Activated naive CD8-positive, alpha-beta T cell treated with anti-CD3 and anti-CD28 coated beads, Interleukin-2, amount 10 ng/mL, durations not matched to agents 7 days and 5 days (primary cell): ENCODE measurements at places on chromosomes 1 and 21. TPM values are rescaled to one million over a fixed set of nuclear protein-coding genes. Genes with fewer than 3 reads are reported as not detected.

- peaks cover 17% of the 10 kb centered on the region for H3K4me1 ChIP-seq
- no peaks in the 10 kb centered on the region for H3K36me3 ChIP-seq
- H3K27me3 ChIP-seq: no peaks in the 10 kb centered on the region
- H3K4me3 ChIP-seq: no peak overlapping the region
- no peak for DNase-seq
Measured at GRCh38 chr1:107926436-107927080, 38.4 kb downstream of the VAV3 start.

- H3K27me3 ChIP-seq: peaks cover 6% of the 10 kb centered on the region
- no peaks in the 10 kb centered on the region for H3K36me3 ChIP-seq
- DNase-seq: no peak
Measured at GRCh38 chr1:14809191-14809981, 210.9 kb downstream of the KAZN start.

The ZNHIT6 gene
- total RNA-seq: 18.4 TPM

The TRAF3IP3 gene
- 392 TPM for total RNA-seq

The RNU1-2 gene
- 3,257 TPM for total RNA-seq

GRCh38 chr1:76377247-76377646, 302.7 kb downstream of the ST6GALNAC3 start:
- H3K27ac ChIP-seq: no peak overlapping the region
- no peaks in the 10 kb centered on the region for H3K36me3 ChIP-seq
- H3K4me3 ChIP-seq: no peak overlapping the region
- DNase-seq: no peak
- no peaks in the 10 kb centered on the region for H3K27me3 ChIP-seq

The SPATA21 gene
- total RNA-seq: not detected

GRCh38 chr1:22263359-22263758, 120.5 kb upstream of the WNT4 start:
- H3K4me1 ChIP-seq: no peaks in the 10 kb centered on the region
- H3K27ac ChIP-seq: no peak overlapping the region
- no peak overlapping the region for H3K4me3 ChIP-seq
- DNase-seq: no peak
